ENCODE measurements at places on chromosomes 3 and 15. TPM values are rescaled to one million over a fixed set of nuclear protein-coding genes. Genes with fewer than 3 reads are reported as not detected.

HCN4 gene
- not detected for total RNA-seq

CHRD gene
- total RNA-seq, result 10.7 TPM

NISCH gene
- 26.5 TPM for total RNA-seq

AADACL2 gene
- not detected for total RNA-seq

SFMBT1 gene
- total RNA-seq, result 19.6 TPM

ROBO2 gene
- total RNA-seq, result not detected

USP4 gene
- total RNA-seq, result 9.9 TPM

APBA2 gene
- 7.2 TPM for total RNA-seq

ZBTB38 gene
- 108 TPM for total RNA-seq

GPR176 gene
- 93.1 TPM for total RNA-seq

RBMS3 gene
- total RNA-seq, result 28.9 TPM

CCDC174 gene
- total RNA-seq, result 52.3 TPM

KY gene
- not detected for total RNA-seq

PLIN1 gene
- 0.53 TPM for total RNA-seq

SLC2A2 gene
- not detected for total RNA-seq

KATNBL1 gene
- 28.0 TPM for total RNA-seq

CRYGS gene
- total RNA-seq, result not detected

NPAP1 gene
- not detected for total RNA-seq

EMC7 gene
- total RNA-seq, result 60.3 TPM

TGM5 gene
- total RNA-seq, result not detected

CAMKV gene
- total RNA-seq, result not detected

KBTBD13 gene
- not detected for total RNA-seq

FEZF2 gene
- not detected for total RNA-seq

SCAANT1 gene
- not detected for total RNA-seq

Data from myometrial cell (primary cell).